Activated CD8-positive, alpha-beta memory T cell treated with anti-CD3 and anti-CD28 coated beads for 48 hours (primary cell): ENCODE measurements at places on chromosomes 12 and 14.

DNA sequence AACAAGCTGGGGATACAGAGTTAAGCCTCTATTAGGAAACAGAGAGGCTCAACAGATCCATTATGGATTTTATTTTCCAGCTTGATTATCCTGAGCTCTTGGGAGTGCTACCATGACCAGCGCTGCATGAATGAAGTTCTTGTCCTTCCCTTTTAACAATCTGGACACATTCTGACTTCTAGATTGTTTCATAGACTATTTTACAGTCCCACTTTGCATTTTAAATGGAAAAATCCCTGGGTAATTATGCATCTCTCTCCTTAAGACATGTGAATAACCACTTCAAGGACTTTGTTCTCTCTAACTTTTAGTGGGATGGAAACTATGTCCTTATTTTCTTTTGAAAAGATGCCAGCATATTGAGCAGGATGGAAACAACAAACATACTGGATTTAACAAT lies 2.0 kb downstream of the CCDC198 start:
- no peak for DNase-seq

DNA sequence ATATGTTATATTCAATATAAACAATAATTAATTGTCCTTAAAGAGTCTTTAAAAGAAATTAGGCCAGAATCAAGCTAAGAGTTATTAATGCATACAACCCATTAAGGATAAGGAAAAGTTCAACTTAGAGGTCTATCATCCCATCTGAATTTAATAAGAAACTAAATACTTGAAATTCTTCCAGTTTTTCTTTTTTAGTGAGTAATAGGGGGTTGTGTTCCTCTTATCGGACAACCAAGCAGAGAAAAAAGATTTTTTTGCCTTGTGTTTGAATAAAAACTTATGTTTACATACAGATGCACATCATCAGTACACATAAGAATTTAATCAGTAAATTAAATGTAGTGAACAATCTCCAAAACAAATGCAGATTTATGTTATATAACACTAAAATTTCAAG lies 32.5 kb downstream of the PAWR start:
- DNase-seq, result no peak

- no peak for DNase-seq
Observed at GRCh38 chr12:82659343-82660207, 27.1 kb upstream of the TMTC2 start.

- DNase-seq, result no peak
Observed at GRCh38 chr12:18373181-18373580, 111.9 kb downstream of the PIK3C2G start.

DNA sequence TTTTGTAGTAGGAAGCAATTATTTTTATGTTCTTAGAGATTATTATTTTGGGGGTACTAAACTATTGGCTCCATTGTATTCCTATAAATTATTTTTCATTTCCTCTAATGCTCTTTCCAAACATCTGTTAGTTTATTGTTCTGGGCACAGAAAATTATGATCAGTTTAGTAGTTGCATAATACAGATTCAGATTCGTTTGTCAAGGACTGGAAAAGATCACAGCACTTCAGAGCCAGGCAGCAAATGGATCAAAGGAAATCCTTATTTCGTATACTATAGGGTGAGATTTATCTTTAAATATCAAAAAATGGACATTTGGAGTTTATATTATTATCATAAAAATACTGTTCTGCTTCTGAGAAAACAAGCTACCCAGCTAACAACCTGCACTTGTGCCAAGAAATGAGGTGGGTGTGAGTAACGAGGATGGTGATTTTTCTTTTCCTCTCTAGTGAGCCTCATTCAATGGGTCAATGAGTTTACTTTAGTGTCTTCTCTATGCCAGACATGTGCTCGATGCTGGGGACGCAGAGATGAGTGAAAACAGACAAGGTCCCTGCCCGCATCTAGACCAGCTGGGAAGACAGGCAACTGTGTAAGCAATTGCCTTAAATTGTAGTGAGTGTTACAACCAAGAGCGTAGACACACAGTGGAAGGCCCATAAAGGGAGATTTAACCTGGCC lies 208.6 kb upstream of the PLXNC1 start:
- DNase-seq, result no peak

- DNase-seq, result no peak
Observed at GRCh38 chr12:8917751-8918150, 3.4 kb downstream of the PHC1 start.

DNA sequence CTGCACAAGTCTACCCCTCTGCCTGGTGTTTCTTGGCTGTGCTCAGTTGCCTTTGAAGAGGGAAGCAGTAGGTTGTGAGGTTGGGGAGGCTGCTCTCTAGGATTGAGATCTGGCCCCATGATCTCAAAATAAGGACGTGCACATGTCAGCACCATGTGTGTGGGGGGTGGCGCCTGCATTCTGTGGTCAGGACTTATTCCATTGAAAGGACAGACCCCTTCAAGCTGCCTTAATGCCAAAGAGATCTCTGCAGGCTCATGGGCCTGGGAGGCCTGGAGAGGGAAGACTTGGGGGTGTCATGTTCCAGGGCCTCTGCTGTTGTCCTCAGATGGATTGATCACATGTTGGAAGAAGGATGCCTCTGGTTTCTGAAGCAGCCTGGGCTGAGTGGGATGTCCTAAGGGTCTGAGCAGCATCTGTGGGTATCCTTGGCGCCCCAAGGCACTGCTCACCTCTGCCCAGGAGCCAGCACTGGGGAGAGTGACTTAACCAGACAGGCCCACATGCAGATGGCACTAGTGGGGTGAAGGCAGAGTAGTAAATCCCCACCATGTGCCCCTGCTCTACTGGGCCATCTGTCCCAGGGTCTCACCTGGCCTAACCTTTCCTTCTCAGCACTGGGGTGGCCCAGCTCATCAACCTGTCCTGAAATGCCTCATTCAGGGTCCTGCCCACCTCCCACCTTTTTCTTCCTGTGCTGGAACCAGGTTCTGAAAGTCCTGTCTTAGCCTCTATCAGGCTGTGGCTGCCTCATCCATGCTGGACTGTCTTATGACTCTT lies 118.9 kb downstream of the ADGRD1 start:
- DNase-seq, result no peak
